CD8-positive, alpha-beta memory T cell (primary cell): ENCODE measurements at places on chromosomes 4 and X. TPM values are rescaled to one million over a fixed set of nuclear protein-coding genes. Genes with fewer than 3 reads are reported as not detected.

DNA sequence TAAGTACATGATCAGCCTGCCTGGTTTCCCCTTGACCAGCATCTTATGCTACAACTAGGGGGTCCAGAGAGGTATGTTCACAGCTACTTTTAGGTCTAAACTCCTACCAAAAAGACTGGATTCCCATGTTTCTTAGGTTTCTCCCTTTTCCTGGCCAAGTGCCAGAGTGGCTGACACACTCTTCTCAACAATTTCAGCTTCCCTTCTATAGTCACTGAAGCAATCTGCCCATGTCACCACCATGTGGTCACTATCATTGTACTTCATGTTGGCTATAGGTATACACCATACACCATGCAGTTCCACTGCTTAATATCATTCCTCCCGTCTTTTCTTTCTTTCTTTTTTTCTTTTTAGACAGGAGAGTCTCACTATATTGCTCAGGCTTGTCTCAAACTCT is 66.9 kb downstream of the KLHL13 start:
- H3K27ac ChIP-seq = no peak overlapping the region
- no peak for DNase-seq
- no peaks in the 10 kb centered on the region for H3K27me3 ChIP-seq
- no peaks in the 10 kb centered on the region for H3K4me1 ChIP-seq
- H3K36me3 ChIP-seq = no peaks in the 10 kb centered on the region
- H3K4me3 ChIP-seq = no peak overlapping the region

- no peaks in the 10 kb centered on the region for H3K27me3 ChIP-seq
- DNase-seq = no peak
- H3K27ac ChIP-seq = no peak overlapping the region
- H3K4me3 ChIP-seq = no peak overlapping the region
Observed at GRCh38 chrX:76155786-76156185, 17.1 kb upstream of the PBDC1 start.

GRCh38 chr4:76476571-76476970 is 41.5 kb downstream of the SHROOM3 start:
- H3K4me3 ChIP-seq = no peak overlapping the region
- no peaks in the 10 kb centered on the region for H3K4me1 ChIP-seq
- no peak overlapping the region for H3K27ac ChIP-seq
- no peak for DNase-seq
- H3K27me3 ChIP-seq = no peaks in the 10 kb centered on the region

- peaks cover 36% of the 10 kb centered on the region for H3K4me1 ChIP-seq
- H3K36me3 ChIP-seq = no peaks in the 10 kb centered on the region
- H3K27me3 ChIP-seq = no peaks in the 10 kb centered on the region
- H3K27ac ChIP-seq = peak overlapping the region; percentile 83
Observed at GRCh38 chr4:80184053-80184824, 13.1 kb upstream of the PRDM8 start.

DNA sequence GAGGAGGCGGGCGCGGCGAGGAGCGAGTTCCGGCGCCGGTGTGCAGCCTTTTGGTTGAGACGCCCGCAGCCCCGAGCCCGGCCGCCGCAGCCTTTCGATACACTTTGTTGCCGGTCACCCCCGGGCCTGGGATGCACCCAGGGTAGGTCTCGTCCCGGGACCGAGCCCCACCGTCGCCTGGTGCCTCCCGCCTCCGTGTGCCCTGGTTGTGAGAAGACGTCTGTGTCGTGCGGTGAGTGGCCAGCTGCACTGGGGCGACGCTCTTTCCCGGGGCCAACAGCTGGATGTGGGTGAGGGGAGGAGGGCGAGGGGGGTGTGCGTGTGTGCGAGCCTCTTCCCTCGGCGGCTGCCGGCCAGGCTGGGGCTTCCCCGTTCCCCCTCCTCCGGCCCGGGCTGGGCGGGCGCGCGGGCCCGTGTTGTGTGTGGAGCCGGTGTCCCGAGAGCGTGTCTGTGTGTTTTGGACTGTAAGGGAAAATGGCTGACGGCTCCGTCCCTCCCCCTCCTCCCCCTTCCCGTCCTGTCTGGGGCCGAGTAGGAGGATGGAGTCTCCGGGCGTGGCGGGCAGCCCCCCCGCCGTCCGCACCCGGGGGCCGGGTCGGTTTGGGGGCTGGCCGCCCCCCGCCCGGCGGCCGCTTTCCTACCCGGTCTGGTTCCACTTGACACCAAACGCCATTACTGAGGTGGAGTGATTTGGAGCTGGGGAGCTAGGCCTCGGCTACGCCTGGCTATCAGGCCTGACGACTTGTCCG is 807 bp downstream of the USP9X start:
- H3K4me1 ChIP-seq = peaks cover 33% of the 10 kb centered on the region
- no peak for DNase-seq
- no peaks in the 10 kb centered on the region for H3K36me3 ChIP-seq
- peak overlapping the region; percentile 86 for H3K4me3 ChIP-seq
- peak overlapping the region; percentile 96 for H3K27ac ChIP-seq
- H3K27me3 ChIP-seq = no peaks in the 10 kb centered on the region

DNA sequence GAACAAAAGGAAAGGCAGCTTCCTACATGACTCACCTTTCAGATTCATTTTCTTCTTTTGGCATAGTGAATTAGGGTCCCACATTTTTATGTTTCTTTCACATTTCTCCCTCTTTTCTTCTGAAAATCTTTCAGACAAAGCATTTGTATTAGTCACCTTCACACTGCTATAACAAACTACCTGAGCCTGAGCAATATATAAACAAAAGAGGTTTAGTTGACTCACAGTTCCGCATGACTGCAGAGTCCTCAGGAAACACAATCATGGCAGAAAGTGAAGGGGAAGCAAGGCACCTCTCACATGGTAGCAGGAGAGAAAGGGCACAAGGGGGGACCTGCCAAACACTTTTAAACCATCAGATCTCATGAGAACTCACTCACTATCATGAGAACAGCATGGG is 36.9 kb downstream of the MAGEA9 start:
- no peak for DNase-seq
- H3K27me3 ChIP-seq = no peaks in the 10 kb centered on the region
- H3K27ac ChIP-seq = no peak overlapping the region
- H3K4me3 ChIP-seq = no peak overlapping the region

DNA sequence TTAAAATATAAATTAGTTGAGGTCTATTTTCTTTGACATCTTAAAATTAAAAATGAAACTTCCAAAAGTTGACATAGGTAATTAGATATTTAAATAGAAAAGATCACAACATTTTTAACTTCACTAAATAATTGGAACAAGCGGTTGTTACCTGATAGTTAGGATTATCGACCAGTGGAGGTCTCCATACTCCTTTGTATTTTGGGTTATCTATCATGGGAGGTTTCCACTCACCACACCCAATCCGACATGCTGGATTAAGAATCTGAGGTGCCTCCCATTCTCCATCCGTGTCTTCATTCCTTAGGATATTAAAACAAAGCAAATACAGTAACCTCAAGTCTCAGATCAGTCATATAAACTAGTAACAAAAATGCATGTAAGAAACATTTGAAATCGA is 22.2 kb downstream of the SCOC start:
- H3K27me3 ChIP-seq = peaks cover 3% of the 10 kb centered on the region
- no peak overlapping the region for H3K4me3 ChIP-seq
- no peak for DNase-seq
- no peaks in the 10 kb centered on the region for H3K4me1 ChIP-seq

PASD1 gene
- total RNA-seq = not detected

MMRN1 gene
- not detected for total RNA-seq

PI4K2B gene
- total RNA-seq = 38.1 TPM

ARR3 gene
- total RNA-seq = not detected
